ENCODE measurements at places on chromosomes 5 and 9.

DNA sequence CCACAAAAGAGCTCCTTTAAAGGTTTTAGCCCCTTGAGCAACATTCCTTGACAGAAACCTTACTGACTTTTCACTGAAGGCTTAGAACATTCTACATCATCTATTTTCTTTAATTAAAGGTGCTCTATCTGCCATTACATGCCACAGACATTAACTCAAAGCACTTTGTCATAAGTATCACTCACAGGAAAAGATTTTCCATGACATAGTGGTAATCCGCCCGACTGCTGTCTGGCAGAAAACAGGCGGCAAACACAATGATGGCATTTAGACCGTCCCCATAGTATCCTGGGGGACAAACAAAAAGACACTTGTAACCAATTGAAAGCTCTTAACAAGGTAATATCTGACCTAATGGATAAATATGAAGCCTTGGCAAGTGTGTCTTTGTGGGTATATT, 126.2 kb upstream of the PCA3 start:
- no peak for DNase-seq

- DNase-seq: no peak
Measured at GRCh38 chr5:135263022-135263668, 135.9 kb downstream of the MACROH2A1 start.

DNA sequence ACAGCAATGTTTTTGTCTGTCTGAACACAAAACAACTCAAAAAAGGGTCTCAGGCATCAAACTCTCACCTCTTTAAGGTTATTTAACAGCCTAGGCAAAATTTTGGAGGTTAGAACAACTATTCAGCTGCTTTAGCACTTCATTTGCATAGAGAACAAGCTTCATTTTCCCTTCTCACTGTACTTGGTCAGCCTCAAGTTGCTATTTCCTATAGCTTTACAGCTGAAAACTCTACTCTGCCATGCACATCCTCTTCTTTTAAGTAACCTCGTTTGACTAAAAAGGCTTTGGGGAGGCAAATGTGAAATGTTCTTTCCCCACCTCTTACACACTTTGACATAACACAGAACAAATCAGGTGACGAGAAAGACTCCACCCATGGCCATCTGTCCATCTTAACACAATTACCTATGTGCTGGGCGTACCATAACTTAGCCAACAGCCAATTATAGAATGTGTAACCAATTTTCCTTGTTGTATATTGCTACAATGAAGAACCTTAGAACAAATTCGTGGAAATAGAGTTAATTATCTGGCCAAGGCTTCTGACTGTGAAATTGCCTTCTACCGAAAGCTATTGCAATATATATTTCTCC, 195.7 kb downstream of the DCP2 start:
- no peak for DNase-seq

- DNase-seq: no peak
Measured at GRCh38 chr5:101424530-101425175, 521.6 kb upstream of the ST8SIA4 start.

GRCh38 chr5:79202076-79202475, 33.9 kb upstream of the JMY start:
- DNase-seq: no peak

- no peak for DNase-seq
Measured at GRCh38 chr9:122445155-122445749, 32.5 kb downstream of the OR1J1 start.
